ENCODE measurements at places on chromosomes 16 and 17.

DNA sequence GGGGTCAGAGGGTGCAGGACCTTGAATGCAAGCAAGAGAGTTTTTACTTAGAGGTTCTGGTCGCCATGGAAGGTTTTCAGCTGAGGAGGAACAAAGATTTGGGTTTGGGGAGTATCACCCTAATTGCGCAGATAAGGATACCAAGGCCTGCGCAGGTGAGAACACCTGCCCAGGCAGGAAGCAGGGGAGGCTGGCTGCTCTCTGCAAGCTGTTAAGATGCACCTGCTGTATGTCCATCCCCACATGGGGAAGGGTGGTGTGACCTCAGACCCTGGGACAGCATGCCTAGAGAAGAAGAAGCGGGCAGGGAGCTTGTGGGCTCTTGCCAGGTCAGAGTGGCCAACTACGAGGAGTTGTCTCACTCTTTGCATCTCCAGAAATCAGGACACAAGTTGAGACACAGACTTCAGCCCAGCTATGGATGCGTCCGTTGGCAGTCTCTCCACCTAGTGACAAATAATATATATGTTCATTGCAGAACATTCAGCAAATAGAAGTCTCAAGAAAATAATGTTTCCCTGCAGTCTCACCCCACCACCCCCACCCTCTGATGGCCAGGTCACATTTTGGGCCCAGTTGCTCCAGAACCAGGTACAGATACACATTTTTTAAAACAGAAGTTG lies 77.7 kb downstream of the SREBF1 start:
- DNase-seq, result no peak

- DNase-seq, result no peak
Measured at GRCh38 chr17:19940722-19941464, 36.7 kb downstream of the AKAP10 start.

- no peak for DNase-seq
Measured at GRCh38 chr17:79919164-79919585, 79.9 kb upstream of the CBX4 start.

DNA sequence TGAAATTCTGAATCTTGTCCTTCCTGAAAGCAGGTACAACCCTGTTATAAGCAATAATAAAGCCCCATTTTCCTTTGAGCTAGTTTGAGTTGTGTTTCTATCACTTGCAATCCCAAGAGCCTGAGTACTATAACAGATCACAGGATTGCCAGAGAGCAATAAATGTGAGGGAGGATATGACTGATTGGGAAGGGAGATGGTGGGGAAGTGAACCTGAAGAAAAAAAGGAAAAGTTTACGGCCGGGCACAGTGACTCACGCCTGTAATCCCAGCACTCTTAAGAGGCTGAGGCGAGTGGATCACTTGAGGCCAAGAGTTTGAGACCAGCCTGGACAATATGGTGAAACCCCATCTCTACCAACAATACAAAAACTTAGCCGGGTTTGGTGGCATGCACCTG lies 80.4 kb downstream of the COX10 start:
- no peak for DNase-seq

GRCh38 chr16:4706871-4707270 lies 13.5 kb downstream of the NUDT16L1 start:
- DNase-seq, result no peak

All from CD4-positive, alpha-beta T cell treated with Interleukin-17A for 1 hour (primary cell).